ENCODE measurements at places on chromosomes 13 and 19. TPM values are rescaled to one million over a fixed set of nuclear protein-coding genes. Genes with fewer than 3 reads are reported as not detected.

DNA sequence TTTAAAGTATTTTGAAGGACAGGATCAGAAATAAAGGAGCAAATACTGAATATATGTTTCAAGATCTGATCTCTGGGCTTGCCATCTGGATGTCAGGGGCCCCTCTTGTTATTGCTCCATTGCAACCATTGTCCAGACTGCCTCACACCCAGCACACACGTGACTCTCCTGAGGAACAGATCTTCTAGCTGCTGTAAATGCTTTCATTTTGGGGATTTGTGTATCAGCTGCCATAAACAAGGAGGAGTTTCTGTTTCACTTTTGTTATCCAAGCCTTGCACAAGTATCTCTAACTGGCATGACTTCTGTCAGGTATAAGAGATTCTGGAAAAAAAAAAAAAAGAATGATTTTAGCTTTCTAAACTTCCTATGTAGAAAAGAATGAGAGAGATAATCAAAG, 1624.1 kb upstream of the PRR20A start:
- no peak overlapping the region for H3K27ac ChIP-seq
- H3K27me3 ChIP-seq: no peaks in the 10 kb centered on the region
- DNase-seq: peak; percentile 1
- H3K4me3 ChIP-seq: no peak overlapping the region
- H3K36me3 ChIP-seq: no peaks in the 10 kb centered on the region
- H3K4me1 ChIP-seq: no peaks in the 10 kb centered on the region

CBLC gene
- total RNA-seq: not detected

DNA sequence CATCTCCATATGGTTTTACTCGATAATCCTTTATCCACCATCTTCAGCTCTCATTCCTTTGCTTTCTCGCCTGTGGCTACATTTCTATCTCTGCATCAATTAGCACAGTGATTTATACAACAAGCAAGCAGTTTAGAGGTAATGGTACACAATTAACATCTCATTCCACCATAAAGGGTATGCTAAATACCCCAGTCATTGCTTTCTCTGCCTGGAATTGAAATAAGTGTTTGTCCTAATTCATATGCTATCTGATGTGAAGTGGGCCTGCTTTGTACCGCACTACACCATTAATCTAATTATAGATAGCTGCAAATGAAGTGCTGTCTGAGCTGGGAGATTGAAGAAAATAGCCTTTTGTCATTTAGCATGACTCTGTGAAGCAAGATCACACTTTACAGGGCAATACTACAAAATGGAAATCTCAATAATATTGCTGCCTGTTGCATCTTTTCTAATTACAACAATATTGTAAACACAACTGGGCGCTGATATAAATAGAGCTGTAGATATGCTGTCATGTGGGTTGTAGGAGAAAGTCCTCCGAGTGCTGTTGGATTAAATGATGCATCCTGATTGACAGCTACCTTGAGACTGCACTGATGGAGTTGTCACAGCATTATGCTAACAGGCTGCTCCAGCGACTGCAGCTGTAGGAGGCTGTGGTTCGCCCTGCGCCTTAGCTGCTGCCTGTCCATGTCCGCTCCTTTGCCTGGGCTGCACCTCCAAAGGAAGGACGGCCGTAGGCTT, 78.2 kb downstream of the GGACT start:
- no peak for DNase-seq
- no peak overlapping the region for H3K27ac ChIP-seq
- no peaks in the 10 kb centered on the region for H3K36me3 ChIP-seq
- H3K4me3 ChIP-seq: no peak overlapping the region

DNA sequence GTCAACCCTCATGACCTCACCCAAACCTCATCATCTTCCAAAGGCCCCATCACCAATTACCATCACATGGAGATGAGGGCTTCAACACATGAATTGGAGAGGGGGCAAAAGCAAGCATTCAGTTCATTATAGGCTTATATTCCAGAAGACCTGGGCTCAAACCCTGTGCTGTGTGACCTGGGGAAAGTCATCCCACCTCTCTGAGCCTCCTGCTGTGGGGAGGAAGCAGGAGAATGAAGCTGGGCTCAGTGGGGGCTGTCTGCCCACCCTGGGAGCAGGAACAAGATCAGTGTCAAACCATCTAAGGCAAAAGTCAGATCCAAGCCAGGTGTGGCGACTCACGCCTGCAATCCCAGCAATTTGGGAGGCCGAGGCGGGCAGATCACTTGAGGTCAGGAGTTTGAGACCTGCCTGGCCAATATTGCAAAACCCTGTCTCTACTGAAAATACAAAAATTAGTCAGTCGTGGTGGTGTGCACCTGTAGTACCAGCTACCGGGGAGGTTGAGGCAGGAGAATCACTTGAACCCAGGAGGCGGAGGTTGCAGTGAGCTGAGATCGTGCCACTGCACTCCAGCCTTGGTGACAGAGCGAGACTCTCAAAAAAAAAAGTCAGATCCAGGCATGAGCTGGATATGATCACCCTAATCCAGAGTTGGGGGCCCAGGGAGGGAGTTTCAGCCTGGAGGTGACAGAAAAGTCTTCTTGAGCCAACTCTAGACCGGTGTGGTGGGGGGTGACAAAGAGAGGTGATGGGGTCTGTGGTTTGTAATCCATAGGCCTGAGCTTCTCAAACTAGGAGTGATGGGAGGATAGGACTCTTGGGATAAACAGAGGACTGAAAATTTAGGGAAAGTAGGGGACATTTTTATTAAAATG, 1.6 kb upstream of the TPM4 start:
- DNase-seq: no peak
- H3K4me3 ChIP-seq: no peak overlapping the region
- H3K36me3 ChIP-seq: no peaks in the 10 kb centered on the region
- peaks cover 37% of the 10 kb centered on the region for H3K4me1 ChIP-seq
- H3K27ac ChIP-seq: peak overlapping the region; percentile 94
- no peaks in the 10 kb centered on the region for H3K27me3 ChIP-seq
